ENCODE measurements at places on chromosomes 2 and 18.

GRCh38 chr18:78979730-78980278, at the start of gene SALL3:
Gene SALL3, plus strand, starts transcription at chr18:78979818. Its CDS starts 457 bp downstream, at chr18:78980275.
- DNase-seq = no peak

- DNase-seq = no peak
These were observed 21.0 kb upstream of the GRB14 start for GRCh38 chr2:164642268-164642667.

- no peak for DNase-seq
These were observed 84.3 kb upstream of the SESTD1 start for GRCh38 chr2:179348906-179349305.

DNA sequence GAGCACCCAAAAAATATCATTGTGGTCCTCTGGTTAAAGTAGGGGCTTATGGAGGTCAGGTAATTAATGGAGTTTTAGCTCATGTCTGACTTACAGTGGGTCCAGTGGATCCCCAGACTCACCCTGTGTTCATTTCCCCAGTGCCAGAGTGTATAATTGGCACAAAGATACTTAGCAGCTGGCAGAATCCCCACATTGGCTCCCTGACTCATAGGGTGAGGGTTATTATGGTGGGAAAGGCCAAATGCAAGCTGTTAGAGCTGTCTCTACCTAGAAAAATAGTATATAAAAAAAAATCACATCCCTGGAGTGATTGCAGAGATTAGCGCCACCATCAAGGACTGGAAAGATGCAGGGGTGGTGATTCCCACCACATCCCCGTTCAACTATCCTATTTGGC, 1067.6 kb upstream of the ACVR2A start:
- no peak for DNase-seq

DNA sequence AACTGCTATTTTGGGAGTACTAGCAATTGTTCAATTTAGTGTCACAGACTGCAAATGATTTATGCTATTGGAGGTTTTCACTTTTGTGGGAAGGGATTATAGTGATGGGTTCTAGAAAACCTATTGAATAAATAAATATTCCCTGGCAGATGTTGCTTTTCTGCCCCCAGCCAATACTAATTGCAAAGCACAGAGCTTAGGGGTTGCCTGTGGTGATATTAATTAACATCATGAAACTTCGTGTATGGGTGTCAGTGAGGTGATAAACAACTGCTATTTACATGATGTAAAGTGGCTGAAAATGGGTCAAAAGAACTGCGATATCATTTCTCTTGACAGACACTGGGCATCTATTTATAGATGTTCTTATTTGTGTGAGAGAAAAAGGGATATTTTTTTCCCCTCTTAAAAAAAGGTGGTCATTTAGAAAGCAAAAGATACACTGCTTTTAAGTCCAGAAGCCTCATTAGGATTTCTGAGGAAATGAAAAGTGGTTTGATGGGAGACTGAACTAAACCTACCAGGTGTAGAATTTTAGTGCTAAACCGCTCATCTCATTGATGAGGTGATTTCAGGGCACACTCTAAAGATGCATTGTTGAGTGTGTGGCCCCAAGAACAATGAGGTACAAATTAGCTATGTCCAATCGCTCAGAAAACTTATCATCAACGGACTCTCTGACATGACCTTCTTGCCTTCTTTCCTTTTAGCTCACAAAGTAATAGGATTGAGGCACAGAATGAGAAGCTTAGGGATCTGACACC, 116.7 kb upstream of the CHST9 start:
- no peak for DNase-seq

- DNase-seq = no peak
These were observed 46.0 kb downstream of the ARHGEF33 start for GRCh38 chr2:38935568-38936172.

DNA sequence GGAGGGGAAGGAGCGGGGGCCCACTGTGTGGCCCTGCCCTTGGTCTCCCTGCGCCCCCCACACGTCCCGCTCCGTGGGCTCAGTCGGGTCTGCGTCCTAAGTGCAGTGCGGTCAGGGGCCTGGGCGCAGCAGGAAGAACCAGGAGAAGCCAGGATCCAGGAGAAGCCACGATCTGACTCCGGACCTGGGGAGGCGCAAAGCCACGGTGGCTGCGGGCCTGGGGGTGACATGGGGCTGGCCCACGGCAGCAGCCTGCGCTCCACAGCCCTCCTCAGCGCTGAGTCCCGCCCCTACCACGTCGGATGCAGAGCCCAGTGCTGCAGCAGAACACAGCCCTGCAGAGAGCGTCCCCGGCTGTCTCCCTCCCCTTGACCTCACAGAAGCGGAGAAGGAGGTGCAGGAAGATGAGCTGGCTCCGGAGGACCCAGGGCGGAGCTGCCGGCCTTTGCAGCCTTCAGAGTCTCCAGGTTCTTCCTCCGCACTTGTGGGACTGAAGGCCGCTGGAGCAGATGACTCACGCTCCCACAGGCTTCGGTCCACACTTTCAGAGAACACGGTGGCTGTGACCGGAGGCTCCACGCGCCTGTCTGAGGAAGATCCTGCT, 589.2 kb upstream of the SALL3 start:
- DNase-seq = no peak

DNA sequence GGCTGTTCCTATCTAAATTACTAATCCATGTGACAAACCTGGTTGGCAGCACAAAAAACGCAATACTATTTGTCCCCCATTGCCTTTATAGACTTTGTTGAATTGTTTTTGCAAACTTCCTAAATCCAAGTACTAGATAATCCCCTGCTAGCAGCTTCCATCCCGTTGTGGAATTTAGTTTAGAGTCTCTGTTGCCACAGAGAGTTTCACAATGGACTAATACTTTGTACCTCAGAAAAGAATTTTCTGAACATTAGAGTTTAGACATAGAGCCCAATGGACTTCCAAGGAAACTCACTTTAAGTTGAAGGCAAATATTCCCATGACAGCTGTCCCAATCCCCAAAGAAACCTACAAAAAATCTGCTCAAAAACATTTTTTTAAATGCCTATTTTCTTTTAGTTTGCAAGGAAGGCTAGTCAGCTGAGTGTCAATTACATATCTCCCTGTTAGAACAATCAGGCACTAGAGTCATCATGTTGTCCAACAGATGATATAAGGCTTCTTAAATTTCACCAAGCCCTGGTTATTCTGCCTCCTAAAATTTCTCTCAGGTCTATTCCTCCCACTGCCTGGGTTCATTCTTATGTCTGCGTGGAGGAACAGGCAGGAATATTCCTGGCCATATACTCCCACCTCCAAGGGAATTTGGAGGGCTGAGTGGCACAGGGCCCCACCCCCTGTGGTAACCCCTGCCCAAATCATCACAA, 27.2 kb downstream of the RNF152 start:
- DNase-seq = no peak

- no peak for DNase-seq
These were observed 267.6 kb downstream of the DCDC2C start for GRCh38 chr2:3970791-3971651.

GRCh38 chr2:190126798-190127197, 64.3 kb upstream of the MSTN start:
- no peak for DNase-seq

DNA sequence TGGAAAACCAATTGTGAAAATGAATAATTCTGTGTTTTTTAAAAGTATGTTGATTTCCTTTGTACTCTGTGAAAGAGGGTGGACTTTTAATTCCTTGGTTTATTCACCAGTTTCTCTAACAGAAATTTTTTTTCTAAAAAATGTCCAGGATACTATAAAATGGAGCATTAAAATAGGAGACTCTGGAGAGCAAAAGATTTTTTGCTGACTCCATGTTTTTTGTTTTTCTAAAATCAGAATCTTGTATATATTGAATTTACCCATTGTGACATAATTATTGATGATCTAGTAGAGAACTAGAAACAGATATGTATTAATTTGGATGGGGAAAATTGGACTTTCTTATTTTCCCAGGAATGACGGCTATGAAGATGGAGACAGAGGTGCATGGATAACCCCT, 23.2 kb upstream of the EFEMP1 start:
- no peak for DNase-seq

DNA sequence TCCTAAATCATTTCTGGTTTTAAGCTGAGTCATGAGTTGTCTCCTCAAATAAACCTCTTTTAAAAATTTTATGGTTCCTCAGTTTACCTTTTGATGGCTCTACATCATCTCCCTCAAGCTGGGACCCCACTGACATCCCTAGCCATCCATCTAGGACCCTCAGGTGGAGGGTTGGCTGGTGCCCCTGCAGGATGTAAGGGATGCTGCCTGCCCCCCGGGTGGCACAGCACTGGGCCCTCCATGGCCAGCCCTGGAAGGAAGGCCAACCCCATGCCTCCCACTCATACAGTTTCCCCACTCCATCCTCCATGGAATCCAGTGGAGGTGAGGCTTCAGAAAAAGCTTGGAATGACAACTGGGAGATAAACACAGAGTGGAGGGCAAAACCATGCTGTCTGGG, 17.2 kb upstream of the GPC1 start:
- DNase-seq = no peak

GRCh38 chr18:51478908-51479307, 281.4 kb upstream of the MEX3C start:
- no peak for DNase-seq

GRCh38 chr18:67730886-67731285, 214.4 kb upstream of the DSEL start:
- no peak for DNase-seq

DNA sequence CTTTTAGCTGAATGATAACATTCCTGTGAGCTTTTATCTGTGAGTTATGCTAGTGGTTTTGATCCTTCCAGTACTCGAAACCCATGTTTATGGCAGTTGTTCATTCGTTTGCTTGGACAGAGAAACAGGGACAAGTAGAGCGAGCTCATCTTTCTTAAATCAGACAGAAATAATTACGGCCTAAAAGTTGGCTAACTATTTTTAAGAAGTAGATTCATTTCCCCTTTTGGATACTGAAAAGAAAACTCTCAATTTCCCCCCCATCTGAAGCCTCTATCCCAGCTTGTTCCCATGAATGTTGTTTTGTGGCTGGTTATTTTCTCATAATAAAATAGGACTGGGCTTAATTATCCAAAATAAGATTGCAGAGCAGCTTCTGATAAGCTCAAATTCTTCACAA, 67.1 kb downstream of the ANTXR1 start:
- no peak for DNase-seq

- no peak for DNase-seq
These were observed 36.3 kb downstream of the CYP27C1 start for GRCh38 chr2:127183771-127184170.

GRCh38 chr2:57740891-57741290, 305.7 kb upstream of the VRK2 start:
- DNase-seq = no peak

DNA sequence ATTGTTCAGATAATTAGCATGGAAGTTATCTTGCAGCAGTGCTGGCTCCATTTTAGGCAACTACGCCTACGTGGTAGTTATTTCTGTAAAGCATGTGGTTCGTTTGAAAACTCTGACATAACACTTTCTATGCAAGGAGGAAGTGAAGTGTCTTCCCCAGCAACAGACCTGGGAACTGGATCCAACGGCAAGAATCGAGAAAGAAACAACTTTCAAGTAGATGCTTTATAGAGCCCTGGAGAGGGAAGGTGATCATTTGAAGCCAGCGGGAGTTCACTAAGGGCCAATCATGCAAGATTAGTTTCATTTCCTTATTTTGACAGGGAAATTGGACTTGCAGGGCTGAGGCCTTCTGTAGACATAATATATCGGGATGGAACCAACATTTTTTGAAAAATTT, 218.3 kb downstream of the ACKR3 start:
- DNase-seq = no peak

DNA sequence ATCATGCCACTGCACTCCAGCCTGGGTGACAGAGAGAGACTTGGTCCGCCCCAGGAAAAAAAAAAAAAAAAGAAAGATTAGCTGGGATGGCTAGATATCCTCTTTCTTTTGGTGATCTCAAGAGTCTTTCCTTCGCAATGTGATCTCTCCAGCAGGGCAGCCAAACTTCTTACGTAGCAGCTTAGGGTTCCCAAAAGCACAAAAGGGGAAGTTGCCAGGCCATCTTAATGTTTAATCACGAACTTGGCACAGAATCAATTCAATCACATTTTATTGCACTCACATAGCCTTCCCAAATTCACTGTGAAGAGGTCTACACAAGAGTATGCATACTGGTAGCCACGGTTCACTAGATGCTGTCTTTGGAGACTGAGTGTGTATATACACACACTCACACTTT, 53.1 kb downstream of the VIL1 start:
- peak; percentile 80 for DNase-seq

GRCh38 chr2:196743165-196743564, 56.3 kb downstream of the GTF3C3 start:
- no peak for DNase-seq

Data from hematopoietic multipotent progenitor cell treated with erythropoietin and hydrocortisone succinate and interleukin-3 and kit ligand, for 6 days (in vitro differentiated cells).